SW480 (cell line): ENCODE measurements at places on chromosomes 5 and 9.

DNA sequence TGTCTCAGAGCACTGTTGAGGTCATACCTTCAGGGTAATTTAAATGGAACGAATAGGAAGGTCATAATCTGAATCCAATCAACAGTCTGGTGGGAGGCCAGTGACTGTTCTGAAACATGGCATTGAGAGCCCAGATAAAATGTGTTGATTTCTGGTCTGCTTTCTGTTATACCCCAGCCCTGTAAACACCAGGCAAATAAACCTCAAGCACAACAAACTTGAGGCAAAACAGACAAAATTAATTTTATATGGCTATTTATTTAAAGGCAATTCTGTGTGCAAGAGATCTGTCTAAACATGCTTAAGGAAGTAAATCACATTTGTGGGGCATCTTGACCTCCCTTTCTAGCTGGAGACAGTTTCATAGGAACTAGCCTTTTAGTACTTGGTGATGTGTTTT lies 140.9 kb upstream of the SPEF2 start:
- DNase-seq, result no peak

DNA sequence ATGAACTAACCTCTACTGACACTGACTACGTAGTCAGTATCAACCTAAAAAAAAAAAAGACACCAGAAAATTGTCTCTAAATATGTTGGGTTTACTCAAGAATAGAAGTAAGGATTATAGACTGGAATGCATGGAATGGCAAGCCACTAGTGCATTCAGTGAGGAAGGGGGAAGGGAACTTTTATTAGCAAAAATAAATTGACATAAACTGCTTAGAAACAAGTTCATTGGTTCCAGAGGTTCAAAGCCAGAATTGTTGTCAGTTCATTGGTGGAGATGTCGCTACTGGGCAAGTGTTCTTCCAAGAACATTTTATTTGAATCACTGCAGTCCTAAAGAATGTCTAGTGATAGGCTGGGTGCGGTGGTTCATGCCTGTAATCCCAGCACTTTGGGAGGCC lies 26.1 kb upstream of the AOPEP start:
- DNase-seq, result no peak

GRCh38 chr5:22734907-22735306 lies 118.2 kb downstream of the CDH12 start:
- no peak for DNase-seq

DNA sequence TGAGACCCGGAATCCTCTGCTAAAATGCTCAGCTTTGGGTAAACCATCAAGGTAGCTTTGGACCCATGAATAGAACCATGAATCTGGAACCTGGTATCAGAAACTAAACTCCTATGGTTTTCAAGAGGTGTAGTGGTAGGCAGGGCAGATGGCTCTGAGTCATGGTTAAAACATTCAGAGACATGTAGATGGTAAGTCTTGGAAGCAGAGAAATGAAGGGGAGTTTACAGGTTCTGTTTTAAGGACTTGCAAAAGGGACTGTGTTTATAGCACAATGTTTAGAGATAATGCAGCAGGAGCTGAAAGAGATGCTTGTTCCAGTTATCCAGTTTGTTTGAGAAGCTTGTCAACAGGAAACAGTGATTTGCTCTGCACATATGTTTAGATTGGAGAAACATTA lies 36.0 kb upstream of the FBN2 start:
- no peak for DNase-seq

DNA sequence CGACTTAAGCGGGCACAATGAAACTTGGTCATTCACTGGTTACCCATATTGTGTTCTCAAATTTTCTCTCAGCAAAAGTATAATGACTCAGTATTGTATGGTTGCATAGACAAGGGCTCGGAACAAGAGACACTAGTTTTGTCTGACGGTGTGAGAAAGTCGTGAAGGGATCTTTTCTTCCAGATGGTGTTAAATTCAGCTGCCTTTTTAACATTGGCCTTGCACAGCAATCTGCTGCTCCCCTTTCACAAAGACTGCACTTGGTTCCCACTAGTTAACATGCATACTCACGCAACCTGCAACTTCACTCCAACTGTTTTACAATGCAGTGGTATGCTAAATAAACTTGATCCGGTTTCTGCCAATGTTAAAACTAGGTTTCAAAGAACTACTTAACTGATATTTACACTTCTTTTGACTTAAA lies 219.2 kb downstream of the MEF2C start:
- DNase-seq, result no peak

GRCh38 chr9:97852399-97853055 lies 499 bp upstream of the FOXE1 start:
- no peak for DNase-seq

GRCh38 chr5:54363669-54364068 lies 53.3 kb upstream of the ARL15 start:
- DNase-seq, result no peak

- peak; percentile 99 for DNase-seq
Measured at GRCh38 chr5:113489299-113489698, 1.0 kb upstream of the MCC start.

DNA sequence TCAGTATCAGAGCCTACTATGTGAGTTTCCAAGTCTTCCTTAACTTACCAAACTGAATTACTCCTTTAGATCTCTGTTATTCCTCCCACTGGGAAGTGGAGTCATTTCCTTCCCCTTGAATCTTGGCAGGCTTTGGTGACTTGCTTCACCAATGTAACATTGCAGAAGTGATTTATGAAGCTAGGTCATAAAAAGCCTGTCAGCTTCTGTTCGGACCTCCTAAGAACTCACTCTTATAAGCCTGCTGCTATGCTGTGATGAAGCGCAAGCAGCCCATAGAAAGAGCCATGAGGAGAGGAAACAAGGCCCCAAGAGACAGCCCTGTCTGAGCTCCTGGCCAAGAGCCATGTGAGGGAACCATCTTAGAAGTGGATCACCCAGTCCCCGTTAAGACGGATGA lies 14.2 kb upstream of the FOXB2 start:
- DNase-seq, result no peak

GRCh38 chr9:94837404-94837803 lies 110.9 kb downstream of the AOPEP start:
- no peak for DNase-seq

DNA sequence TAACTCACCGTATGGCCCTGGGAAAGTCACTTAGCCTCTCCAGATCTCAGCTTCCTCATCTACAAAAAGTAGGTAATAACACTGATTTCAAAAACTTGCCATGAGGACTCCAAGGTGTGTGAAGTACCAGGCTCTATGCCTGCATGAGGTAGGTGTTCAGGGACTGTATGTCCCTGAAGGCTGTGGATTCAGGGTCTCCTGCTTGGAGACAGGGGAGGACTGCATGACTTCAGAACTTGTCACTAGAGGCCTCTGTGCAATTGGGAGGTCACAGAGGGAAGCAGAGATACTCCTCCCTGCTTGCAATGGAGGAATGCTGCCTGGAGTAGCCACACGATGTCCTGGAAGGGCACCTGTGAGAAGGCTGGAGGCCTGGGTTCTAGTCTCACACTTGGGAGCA lies 2.2 kb downstream of the PDGFRB start:
- no peak for DNase-seq

DNA sequence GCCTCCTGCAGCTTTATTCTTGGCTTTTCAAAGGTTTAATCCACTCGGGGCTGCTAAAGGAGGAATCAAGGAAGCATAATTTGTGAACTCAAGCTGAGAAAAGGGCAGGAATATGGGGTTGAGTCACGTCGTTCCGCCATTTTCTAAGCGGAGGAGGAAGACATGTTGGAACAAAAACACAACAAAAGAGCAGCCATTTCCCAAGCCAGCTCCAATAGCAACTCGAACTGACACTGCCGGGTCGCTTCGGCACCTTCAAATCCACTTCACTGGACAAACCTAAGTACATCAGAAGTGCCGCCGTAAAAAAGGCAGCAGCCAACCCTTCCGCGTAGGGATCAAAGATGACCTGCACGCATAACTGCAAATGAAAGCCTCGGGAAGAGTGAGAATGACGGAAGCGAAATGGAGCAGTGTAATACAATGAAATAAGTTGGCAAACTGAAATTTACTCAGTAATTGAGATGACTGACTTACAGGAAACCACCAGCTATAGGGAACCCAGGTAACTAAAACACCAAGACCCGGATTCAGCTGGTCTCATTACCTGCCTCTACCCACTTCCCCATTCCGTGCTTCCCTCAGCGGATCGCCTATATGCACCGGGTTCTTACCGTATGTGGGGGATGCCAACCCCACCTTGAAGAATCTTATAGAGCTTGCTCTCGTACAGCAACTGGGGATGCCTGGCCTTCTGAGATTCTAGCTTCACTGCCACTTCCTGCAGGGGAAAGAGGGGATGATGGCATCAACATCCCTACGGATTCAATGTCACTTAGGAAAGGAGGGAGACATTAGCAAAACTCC lies 1.6 kb downstream of the CSNK1A1 start:
- peak; percentile 72 for DNase-seq

GRCh38 chr5:77859306-77859705 lies 83.2 kb upstream of the TBCA start:
- DNase-seq, result no peak

DNA sequence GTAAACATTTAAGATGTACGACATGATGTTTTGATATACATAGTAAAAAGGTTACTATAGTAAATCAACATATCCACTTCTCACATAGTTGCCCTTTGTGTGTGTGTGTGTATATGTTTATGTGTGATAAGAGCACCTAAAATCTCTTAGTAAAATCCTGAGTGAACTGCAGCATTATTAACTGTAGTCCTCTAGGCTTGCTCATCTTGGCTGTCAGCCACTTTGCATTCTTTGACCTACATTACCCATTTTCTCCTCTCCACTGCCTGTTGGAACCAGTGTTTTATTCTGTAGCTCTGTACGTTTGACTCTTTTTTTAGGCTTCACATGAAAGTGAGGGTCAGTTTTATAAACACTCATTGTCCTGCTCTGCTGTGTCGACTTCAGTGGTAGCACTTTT lies 24.4 kb downstream of the C5orf22 start:
- no peak for DNase-seq

GRCh38 chr9:83977196-83977595 lies 2.8 kb downstream of the HNRNPK start:
- DNase-seq, result no peak

DNA sequence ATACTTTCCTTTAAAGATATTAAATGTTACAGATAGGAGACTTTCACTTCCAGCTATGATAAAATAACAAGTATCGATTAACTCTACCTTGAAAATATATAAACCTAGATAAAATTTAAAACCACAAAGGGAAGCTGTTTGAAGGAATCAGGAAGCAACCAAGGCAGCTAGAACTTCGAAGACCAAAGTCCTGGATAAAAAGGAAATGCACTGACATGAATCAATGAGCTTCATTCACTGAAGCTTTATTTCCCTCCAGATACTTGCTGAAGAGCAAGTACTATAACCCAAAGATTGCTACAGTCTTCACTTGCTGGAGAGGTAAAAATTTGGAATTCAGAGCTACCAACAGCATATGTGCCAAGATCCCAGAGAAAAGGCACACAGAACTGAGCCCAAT lies 144.1 kb downstream of the PIK3R1 start:
- DNase-seq, result no peak

DNA sequence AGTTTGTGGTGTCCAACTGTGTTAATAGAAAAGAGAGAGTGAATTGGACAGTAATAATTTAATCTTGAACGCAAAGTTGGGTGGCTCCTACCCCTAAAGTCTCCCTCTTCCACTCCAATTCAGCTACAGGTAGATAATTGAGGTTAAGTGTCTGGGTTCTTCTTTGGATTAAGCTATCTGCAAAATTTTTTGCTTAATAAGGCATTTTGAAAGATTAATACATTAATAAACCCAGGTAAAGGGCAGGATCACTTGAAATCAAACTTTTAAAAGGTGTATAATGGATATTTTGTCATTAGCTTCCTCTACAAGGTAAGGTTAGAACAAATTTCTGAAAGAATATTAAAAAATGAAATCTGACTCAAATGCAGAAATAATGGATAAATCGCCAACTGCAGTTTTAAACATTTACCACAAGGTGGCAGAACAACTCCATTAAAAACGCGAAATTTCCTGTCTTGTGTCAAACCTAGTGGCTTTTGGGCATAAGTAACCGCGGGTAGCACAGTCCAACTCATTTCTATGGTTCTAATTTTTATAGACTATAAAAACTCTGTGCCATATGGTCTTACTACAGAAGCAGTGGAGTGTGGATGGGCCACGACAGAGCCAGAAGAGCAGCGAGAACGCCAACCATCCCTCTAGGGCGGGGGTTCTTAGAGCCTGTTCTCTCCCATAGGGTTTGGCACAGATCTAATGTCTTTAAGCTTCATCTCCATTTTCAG lies 276.5 kb downstream of the ARHGEF28 start:
- peak; percentile 48 for DNase-seq

DNA sequence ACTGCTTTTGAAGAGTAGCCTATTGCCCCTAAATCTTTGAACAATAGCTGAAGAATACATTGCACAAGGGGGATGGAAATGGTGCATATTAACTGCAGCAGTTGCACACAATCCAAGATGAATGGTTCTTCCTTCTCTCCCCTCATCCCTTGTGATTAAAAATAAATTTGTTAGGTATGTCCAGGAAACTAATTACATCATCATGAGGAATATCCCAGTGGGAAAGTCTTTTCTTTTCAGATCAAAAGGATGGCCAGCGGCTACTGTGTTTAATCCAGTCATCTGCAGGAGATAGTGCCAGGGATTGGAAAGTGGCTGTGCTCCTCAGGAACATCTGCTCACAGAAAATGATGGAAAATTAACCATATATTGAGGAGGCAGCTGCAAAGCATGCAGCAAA lies 508.4 kb upstream of the SEMA6A start:
- DNase-seq, result no peak

DNA sequence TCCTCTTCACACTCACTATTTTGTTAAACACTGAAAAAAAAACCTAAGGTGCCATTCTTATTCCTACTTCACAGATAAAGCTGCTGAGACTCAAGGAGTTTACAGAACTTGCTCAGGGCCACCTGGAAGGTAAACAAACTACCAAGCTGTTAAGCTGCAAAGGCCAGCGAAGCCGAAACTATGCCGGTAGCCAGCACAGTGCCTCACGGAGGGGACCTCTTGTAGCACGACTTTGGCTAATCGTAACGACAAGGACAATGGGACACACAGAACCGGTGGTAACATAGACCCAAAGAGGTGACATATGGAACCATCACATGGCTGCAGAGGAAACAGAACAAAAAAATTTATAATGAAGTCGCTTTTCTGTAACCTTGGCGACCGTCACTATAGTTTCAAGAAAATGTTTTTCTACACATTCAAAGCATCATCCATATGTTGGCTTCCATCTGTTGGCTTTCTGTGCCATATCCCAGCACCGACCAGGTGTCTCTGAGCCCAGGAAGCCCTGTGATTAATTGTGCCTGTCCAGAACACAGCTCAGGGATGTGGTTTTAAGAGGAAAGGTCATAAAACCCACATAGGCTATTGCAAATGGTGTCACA lies 60.3 kb downstream of the S1PR3 start:
- DNase-seq, result no peak
